ENCODE measurements at places on chromosomes 3 and 15.

DNA sequence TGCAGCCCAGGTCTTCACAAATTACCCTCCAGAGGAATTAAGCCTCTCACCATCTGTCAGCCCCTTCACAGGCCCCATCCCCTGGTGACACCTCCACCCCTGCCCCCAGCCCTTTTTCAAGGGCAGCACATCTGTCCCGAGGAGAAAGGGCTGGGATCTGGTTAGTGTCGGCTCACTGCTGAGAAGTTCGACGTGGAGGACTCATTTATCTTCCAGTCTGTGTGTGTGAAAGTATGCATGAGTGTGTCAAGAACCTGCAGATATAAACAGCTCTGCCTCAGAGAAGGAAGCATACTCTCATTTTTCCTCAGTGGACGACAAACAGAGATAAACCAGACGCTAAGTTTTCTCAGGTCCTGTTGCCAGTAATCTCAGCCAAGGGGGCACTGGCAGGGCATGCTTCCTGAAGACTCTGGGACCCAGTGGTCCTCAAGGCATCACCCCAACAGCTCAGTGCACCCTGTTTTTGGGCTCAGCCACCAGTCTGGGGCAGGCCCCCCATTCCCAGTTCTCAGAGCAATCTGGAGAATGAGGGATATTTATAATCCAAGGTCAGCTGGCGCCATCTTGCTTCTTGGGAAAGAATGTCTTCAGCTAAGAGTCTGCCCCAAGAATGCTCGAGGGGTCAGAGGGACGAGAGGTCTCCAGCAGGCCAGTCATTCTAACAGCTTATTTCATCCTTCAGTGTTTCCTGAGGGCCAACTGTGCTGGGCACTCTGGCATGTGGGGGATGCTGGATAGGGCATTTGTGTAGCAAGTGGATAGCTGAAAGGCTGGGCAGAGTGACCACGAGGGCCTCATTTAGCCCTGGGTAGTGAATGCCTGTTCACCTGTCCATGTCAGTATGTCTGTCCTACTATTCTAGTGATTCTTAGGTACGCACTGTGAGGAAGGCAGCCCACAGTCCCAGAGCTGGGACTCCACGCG lies 73.6 kb downstream of the ADCY5 start:
- no peak for DNase-seq

GRCh38 chr3:126348308-126348920 lies 8.8 kb downstream of the KLF15 start:
- DNase-seq: peak; percentile 5

GRCh38 chr3:152444029-152444641 lies 175.4 kb downstream of the MBNL1 start:
- no peak for DNase-seq

GRCh38 chr15:37076543-37076942 lies 23.8 kb downstream of the MEIS2 start:
- no peak for DNase-seq

DNA sequence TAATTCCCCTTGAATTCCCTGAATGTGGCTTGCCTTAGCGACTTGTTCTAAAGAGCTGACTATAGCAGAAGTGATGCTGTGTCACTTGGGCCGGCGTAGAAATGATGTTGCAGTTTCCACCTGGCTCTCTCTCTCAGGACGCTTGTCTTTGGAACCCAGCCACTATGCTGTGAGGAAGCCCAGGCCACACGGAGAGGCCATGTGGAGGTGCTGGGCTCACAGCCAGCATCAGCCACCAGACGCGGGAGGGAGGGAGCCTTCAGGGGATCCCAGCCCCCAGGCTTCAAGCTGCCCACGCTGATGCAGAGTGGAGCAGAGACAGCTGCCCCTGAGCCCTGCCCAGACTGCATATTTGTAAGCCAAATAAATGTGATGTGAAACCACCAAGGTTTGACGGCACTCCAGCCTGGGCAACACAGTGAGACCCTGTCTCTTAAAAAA lies 18.6 kb downstream of the RNU5B-1 start:
- no peak for DNase-seq

GRCh38 chr15:89184886-89185526 lies 36.4 kb downstream of the RLBP1 start:
- no peak for DNase-seq

DNA sequence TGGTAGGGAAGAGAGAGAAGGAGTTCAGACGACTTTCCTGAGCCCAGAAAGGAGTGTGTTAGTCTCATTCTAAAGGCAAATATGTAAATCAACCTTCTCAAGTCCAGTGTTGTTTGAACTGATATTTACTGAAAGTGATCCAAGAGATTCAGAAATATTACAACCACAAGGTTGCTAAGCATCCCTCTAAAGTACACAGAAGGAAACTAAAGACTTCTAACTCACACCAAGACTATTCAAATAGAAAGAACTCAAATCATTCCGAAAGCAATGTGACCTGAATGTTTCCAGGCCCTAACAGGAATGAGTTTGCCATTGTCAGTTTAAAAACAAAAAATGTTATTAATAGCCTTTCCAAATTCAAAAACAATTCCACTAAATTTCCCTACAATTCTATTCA lies 56.9 kb upstream of the VGLL3 start:
- no peak for DNase-seq

- DNase-seq: no peak
These were observed 3.6 kb downstream of the CTNNB1 start for GRCh38 chr3:41202834-41203345.

GRCh38 chr3:189588070-189588469 lies 43.1 kb upstream of the TP63 start:
- no peak for DNase-seq

GRCh38 chr15:93894438-93895036 lies 336.8 kb upstream of the MCTP2 start:
- no peak for DNase-seq

- DNase-seq: no peak
These were observed 74.0 kb downstream of the CHRNA7 start for GRCh38 chr15:32104061-32104995.

- no peak for DNase-seq
These were observed 140.6 kb upstream of the PRR20G start for GRCh38 chr3:127428344-127428997.

GRCh38 chr15:74958320-74958907 lies 1.8 kb upstream of the RPP25 start:
- peak; percentile 87 for DNase-seq

- no peak for DNase-seq
These were observed 85.6 kb downstream of the PTPRG start for GRCh38 chr3:61646851-61647525.

DNA sequence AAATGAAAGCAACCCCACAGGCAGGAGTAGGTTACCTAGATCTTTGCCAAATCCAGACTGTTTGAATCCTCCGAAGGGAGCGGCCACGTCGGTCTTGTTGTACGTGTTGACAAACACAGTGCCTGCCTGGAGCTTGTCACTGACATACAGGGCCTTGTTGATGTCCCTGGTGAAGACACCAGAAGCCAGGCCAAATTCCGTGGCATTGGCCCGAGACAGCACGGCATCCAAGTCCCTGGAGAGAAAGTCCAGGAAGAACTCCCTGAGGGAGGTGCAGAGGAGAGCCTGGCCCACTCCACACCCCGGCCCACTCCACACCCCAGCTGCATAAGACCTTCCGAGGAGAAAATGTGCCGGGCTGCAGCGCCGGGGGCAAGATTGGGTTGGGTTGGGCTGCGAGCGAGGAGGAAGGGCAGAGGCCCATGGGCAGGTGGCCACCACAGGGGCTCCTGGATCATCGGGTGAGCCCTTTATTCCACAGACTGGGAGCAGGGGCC lies 21.8 kb upstream of the SLC41A3 start:
- DNase-seq: peak; percentile 11

DNA sequence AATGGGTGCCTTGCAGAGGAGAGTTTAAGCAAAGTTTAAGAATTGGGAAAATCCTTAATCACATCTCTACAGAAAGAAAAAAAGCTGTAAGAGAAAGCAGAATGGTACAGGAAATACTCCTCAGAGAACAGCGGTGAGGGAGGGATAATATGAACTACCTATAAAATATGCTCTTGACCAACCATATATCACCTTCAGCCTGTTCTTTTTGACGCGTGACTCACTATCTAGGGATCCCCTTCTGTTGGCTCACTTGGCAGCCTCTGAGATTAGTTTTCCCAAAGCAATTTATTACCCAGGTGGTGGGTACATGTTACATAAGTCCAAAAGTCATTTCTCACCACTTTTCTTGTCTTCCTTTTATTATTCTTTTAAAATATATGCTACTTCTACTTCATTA lies 97.7 kb downstream of the CNTN6 start:
- no peak for DNase-seq

DNA sequence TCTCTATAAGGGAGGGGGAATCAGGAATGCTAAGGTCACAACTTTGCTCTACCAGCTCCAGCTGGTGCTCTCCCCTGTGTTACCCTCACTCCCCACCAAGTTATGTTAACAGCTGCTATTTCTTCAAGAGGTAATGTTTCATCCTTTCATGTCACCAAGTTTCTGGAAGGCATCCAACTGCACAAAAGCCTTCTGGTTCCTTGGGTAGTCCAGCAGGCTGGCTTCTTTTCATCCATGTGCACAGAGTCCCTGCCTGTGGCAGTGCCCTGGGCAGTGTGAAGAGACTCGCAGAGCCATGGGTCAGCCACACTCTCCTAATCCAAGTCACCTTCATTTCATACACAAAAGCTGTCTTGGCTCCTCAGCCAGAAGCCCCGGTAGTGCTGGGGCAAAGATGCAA lies 737.5 kb upstream of the LMCD1 start:
- DNase-seq: no peak

DNA sequence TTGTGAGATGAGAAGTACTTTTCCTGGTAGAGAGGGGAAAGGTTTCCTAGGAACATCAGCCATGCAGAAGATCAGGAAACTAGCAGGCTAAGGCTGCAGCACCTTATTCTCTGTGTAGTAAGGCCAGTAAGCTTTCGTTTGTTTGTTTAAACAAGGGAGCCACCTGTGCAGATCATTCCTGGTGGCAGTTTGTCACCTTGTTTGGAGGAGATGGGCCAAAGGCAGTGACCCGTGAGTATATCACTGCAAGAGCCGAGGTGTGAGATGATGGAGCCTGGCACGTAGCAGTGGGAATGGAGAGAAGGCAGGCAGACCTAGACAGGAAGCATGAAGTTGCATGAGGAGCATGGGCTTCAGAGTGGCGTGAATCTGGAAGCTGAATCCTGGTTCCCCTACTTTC lies 19.6 kb downstream of the ATG7 start:
- DNase-seq: no peak
